ENCODE measurements at places on chromosomes 13 and 19.

- H3K36me3 ChIP-seq = no peaks in the 10 kb centered on the region
- H3K27ac ChIP-seq = no peak overlapping the region
- H3K4me1 ChIP-seq = no peaks in the 10 kb centered on the region
- H3K4me3 ChIP-seq = no peak overlapping the region
- no peaks in the 10 kb centered on the region for H3K27me3 ChIP-seq
Measured at GRCh38 chr13:74715718-74716117, 581.5 kb upstream of the KLF12 start.

DNA sequence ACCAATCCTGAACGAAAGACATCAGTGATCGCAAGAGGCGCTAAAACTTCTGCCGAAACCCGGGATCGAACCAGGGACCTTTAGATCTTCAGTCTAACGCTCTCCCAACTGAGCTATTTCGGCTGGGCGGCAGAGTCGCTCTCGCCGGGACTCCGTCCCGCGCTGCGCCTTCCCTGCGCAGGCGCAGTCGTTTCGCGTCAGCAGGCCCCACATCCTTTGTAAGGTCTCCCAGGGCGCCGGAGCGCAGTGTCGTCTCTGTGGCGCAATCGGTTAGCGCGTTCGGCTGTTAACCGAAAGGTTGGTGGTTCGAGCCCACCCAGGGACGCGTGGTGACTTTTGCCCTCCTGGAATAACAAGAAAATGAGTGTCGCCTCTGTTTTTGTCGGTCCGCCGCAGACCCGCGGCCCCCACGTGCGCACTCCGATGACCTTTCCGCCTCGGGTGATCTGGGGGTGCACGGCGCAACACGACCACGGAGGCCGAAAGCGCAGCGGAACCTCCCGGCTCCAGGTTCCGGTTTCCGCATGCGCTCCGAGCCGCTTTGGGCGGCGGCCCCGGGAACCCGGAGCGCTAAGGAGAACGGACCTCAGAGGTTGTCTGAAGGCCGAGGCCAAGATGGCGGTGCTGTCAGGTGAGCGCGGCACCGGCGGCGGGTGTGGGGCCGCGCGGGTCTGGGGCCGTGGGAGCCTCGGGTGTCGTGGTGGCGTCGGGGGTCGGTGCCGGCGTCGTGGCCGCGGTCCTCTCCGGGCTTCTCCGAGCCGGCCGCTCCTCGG is at the start of gene NDUFS7:
NDUFS7 (plus strand) TSS at position 596 of the 773 bp plus-strand sequence; CDS start at position 616, 20 bp downstream.
- peaks cover 19% of the 10 kb centered on the region for H3K4me1 ChIP-seq
- H3K27me3 ChIP-seq = no peaks in the 10 kb centered on the region
- DNase-seq = peak; percentile 93
- no peaks in the 10 kb centered on the region for H3K36me3 ChIP-seq

- no peak for DNase-seq
- no peak overlapping the region for H3K27ac ChIP-seq
- H3K36me3 ChIP-seq = peaks cover 13% of the 10 kb centered on the region
- H3K4me3 ChIP-seq = no peak overlapping the region
Measured at GRCh38 chr19:13914777-13915176, 8.8 kb downstream of the CC2D1A start.

DNA sequence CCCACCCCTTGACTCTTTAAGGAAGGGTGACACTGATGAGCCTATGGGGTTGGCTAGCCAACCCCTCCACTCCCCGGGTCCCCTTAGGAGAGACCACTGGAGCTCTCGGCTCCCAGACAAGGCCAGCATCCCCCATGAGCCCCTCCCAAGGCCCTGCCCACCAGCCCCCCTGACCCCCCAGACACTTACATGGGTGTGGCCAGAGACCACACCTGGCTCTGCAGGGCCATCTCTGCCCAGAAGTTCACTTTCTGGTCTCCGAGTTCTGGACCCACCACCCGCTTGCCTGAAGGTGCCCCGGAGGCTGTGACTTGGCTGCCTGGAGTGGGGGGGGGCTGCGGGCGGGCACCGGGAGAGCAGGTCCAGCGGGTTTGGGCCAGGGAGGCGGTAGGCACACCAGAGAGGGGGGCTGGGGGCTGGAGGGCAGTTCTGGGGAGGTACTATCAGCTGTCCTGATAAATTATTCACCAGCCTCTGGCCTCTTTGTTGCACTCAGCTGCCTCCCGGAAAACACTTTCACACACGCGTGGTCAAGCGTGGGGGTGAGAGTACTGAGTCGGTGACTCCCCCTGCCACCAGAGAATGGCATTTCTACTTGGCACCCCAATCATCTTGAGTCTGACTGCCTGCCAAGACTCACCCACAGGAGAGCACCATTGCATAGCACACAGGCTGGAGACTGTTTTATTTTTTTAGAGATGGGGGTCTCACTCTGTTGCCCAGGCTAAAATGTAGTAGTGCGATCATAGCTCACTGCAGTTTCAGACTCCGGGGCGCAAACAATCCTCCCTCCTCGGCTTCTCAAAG is at the start of gene PALM3:
PALM3 (minus strand) TSS at position 326 of the 807 bp plus-strand sequence; CDS start at position 230, 96 bp downstream.
- DNase-seq = peak; percentile 92
- no peaks in the 10 kb centered on the region for H3K27me3 ChIP-seq
- no peaks in the 10 kb centered on the region for H3K36me3 ChIP-seq
- peak within 1 kb of the TSS; percentile 89 for H3K27ac ChIP-seq
- H3K4me1 ChIP-seq = no peaks in the 10 kb centered on the region

GRCh38 chr13:83831796-83832195 is 50.5 kb downstream of the SLITRK1 start:
- H3K27me3 ChIP-seq = no peaks in the 10 kb centered on the region
- no peak for DNase-seq
- no peak overlapping the region for H3K27ac ChIP-seq
- no peaks in the 10 kb centered on the region for H3K36me3 ChIP-seq

- H3K27ac ChIP-seq = no peak overlapping the region
- no peaks in the 10 kb centered on the region for H3K4me1 ChIP-seq
- no peaks in the 10 kb centered on the region for H3K36me3 ChIP-seq
- H3K4me3 ChIP-seq = no peak overlapping the region
- peaks cover 4% of the 10 kb centered on the region for H3K27me3 ChIP-seq
- DNase-seq = no peak
Measured at GRCh38 chr19:17968362-17968761, 1.5 kb downstream of the KCNN1 start.

- no peaks in the 10 kb centered on the region for H3K4me1 ChIP-seq
- H3K4me3 ChIP-seq = no peak overlapping the region
- DNase-seq = no peak
Measured at GRCh38 chr13:61485128-61485765, 69.6 kb upstream of the PCDH20 start.

- no peak for DNase-seq
- H3K27me3 ChIP-seq = no peaks in the 10 kb centered on the region
- no peaks in the 10 kb centered on the region for H3K4me1 ChIP-seq
Measured at GRCh38 chr13:46468570-46469463, 81.8 kb upstream of the RUBCNL start.

GRCh38 chr19:32497391-32497790 is 83.6 kb upstream of the PDCD5 start:
- no peaks in the 10 kb centered on the region for H3K27me3 ChIP-seq
- H3K4me3 ChIP-seq = no peak overlapping the region
- H3K27ac ChIP-seq = no peak overlapping the region
- no peaks in the 10 kb centered on the region for H3K4me1 ChIP-seq
- no peaks in the 10 kb centered on the region for H3K36me3 ChIP-seq

DNA sequence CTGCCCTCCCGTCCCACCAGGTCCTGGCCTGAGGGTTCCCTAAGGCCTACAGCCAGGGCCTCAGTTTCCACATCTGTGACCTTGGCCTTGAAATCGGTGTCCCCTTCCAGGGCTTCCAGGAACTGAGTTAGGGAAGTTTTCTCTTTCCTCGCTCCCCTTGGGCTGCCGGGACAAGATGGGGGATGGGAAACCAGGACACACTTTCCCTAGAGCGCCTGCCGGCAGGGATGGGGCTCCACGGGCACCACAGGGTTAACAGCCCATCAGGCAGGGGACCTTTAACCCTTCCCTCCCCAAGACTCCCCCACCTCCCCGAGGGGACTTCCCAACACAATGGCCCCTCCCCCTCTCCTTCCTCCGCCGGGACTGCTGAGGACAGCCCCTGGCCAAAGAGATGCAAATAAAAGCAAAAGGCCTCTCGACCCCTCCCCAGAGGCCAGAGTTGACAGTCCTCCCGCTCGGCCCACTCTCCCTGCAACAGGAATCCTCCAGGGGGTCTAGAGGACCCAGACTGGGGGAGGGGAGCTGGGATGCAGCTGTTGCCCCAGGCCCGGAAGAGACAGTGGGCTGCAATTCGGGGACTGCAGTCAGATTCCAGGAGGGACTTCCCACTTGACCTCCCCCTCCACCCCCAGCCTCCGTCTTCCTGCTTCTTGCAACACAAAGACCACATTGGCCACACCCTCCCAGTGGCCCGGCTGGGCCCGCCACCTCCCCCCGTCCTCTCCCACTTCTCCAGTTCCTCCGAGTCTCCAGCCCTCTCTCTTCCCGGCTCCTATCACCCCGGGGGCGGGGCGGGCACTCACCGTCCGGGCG is 3.4 kb downstream of the BBC3 start:
- H3K4me3 ChIP-seq = peak overlapping the region; percentile 47
- peak; percentile 90 for DNase-seq
- H3K36me3 ChIP-seq = no peaks in the 10 kb centered on the region
- peaks cover 14% of the 10 kb centered on the region for H3K4me1 ChIP-seq
- H3K27me3 ChIP-seq = no peaks in the 10 kb centered on the region

DNA sequence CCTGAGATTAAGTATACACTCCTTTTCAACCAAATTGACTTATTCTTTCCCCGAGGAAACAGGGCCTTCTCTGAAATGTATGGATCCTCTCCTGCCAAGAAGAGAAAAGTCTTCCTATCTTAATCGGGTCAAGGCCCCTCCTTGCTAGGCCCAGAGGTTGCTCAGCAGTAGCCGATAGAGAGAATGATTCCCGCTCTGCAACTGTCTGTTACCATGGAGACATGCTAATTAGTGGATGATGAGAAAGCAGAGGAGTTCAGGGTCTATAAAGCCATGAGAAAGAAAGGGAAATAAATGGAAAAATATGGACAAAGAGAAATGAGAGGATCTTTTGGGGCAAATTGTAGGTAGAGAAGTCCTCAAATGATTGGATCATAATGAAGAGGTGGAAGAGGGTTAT is 103.5 kb downstream of the POU4F1 start:
- H3K27ac ChIP-seq = no peak overlapping the region
- no peak overlapping the region for H3K4me3 ChIP-seq
- DNase-seq = no peak
- no peaks in the 10 kb centered on the region for H3K4me1 ChIP-seq
- H3K36me3 ChIP-seq = no peaks in the 10 kb centered on the region
- no peaks in the 10 kb centered on the region for H3K27me3 ChIP-seq

GRCh38 chr19:45059258-45059965 is 16.9 kb downstream of the ZNF296 start:
- no peaks in the 10 kb centered on the region for H3K27me3 ChIP-seq
- H3K36me3 ChIP-seq = peaks cover 8% of the 10 kb centered on the region
- no peak overlapping the region for H3K4me3 ChIP-seq
- no peak overlapping the region for H3K27ac ChIP-seq
- DNase-seq = peak; percentile 77

GRCh38 chr13:40160618-40161350 is 505.3 kb downstream of the COG6 start:
- peaks cover 7% of the 10 kb centered on the region for H3K4me1 ChIP-seq
- H3K4me3 ChIP-seq = no peak overlapping the region
- no peaks in the 10 kb centered on the region for H3K27me3 ChIP-seq
- H3K27ac ChIP-seq = no peak overlapping the region
- no peak for DNase-seq

- no peaks in the 10 kb centered on the region for H3K27me3 ChIP-seq
- H3K27ac ChIP-seq = no peak overlapping the region
- H3K36me3 ChIP-seq = no peaks in the 10 kb centered on the region
Measured at GRCh38 chr13:76380446-76381065, 505.6 kb downstream of the KCTD12 start.

DNA sequence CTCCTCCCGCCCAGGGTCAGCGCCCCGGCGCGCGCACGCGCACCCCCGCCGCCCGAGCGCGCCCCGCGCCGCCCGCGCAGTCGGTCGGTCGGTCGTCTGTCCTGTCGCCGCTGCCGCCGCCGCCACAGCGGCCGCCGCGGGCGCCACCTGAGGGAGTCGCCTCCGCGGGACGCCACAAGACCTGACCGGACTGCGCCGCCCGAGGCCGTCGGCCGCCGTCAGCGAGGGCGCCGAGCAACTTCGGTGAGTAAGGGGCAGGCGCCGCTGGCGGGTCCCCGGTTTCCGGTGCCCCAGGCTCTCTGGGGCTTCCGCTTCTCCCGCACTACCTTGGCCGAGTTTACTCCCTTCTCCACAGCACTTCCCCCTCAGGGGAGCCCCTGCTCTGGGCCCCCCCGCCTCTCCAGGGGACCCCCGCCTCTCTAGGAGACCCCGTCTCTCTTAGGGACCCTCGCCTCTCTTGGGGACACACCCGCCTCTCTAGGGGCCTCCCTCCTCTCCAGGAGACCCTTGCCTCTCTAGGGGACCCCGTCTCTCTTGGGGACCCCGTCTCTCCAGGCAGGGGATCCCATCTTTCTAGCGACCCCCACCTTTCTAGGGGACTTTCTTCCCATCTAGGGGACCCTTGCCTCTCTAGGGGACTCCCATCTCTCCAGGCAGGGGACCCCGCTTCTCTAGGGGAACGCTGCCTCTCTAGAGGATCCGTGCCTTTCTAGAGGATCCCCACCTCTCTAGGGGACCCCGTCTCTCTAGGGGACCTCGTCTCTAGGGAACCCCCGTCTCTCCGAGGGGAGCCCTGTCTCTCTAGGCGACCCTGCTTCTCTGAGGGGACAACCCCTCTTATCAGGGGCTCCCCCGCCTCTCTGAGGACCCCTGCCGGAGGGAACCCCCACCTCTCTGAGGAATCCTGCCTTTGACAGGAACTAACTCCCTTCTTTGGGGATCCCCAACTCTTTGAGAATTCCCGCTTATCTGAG is 19.3 kb upstream of the GATAD2A start:
- peak overlapping the region; percentile 79 for H3K27ac ChIP-seq
- peak overlapping the region; percentile 85 for H3K4me3 ChIP-seq
- no peak for DNase-seq
- no peaks in the 10 kb centered on the region for H3K36me3 ChIP-seq
- H3K4me1 ChIP-seq = peaks cover 9% of the 10 kb centered on the region

DNA sequence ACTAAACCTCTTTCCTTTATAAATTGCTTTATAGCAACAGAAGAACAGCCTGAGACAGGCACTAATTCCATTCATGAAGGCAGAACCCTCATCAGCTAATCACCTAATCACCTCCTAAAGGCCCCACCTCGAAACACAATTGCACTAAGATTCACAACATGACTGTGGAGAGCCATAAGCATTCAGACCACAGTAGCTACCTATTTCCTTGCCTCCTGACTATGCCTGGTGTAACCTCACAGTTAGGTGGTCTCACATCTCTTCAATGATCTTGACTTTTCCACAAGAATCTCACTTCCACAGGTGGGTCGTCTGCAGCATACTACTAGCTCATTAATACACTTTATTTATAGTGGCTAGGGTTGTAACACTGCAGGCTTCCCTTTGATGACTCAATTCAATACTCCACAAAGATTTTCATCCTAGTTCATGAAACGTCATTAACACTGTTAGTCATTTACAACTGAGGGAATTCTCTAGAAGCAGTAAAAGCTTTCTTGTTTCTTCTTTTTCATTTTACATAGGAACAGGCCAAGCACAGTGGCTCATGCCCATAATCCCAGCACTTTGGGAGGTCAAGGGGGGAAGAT is 27.1 kb downstream of the STK24 start:
- no peak for DNase-seq
- peaks cover 3% of the 10 kb centered on the region for H3K4me1 ChIP-seq
- no peaks in the 10 kb centered on the region for H3K36me3 ChIP-seq
- H3K27me3 ChIP-seq = no peaks in the 10 kb centered on the region
- H3K4me3 ChIP-seq = no peak overlapping the region
- no peak overlapping the region for H3K27ac ChIP-seq

- H3K27ac ChIP-seq = no peak overlapping the region
- no peaks in the 10 kb centered on the region for H3K36me3 ChIP-seq
- no peaks in the 10 kb centered on the region for H3K27me3 ChIP-seq
- no peak for DNase-seq
- H3K4me3 ChIP-seq = no peak overlapping the region
- no peaks in the 10 kb centered on the region for H3K4me1 ChIP-seq
Measured at GRCh38 chr13:109720758-109721184, 65.6 kb downstream of the IRS2 start.

Data from pancreas (tissue), 10 donors.